Activated naive CD8-positive, alpha-beta T cell treated with anti-CD3 and anti-CD28 coated beads, Interleukin-2, amount 10 ng/mL, durations not matched to agents 7 days and 5 days (primary cell): ENCODE measurements at places on chromosomes 12 and 14.

- peak; percentile 91 for DNase-seq
Measured at GRCh38 chr14:20343092-20343861, at the start of gene PARP2. TSS of gene PARP2 (plus strand) at chr14:20343635. CDS start at chr14:20343642, 7 bp downstream.

- no peak for DNase-seq
Measured at GRCh38 chr14:74014299-74014698, 4.8 kb downstream of the ENTPD5 start.

GRCh38 chr12:64110864-64111263, 111.2 kb downstream of the KICS2 start:
- no peak for DNase-seq

GRCh38 chr14:66038618-66039017, 447.6 kb upstream of the CCDC196 start:
- no peak for DNase-seq

GRCh38 chr14:61104358-61104757, 123.3 kb downstream of the SLC38A6 start:
- no peak for DNase-seq

DNA sequence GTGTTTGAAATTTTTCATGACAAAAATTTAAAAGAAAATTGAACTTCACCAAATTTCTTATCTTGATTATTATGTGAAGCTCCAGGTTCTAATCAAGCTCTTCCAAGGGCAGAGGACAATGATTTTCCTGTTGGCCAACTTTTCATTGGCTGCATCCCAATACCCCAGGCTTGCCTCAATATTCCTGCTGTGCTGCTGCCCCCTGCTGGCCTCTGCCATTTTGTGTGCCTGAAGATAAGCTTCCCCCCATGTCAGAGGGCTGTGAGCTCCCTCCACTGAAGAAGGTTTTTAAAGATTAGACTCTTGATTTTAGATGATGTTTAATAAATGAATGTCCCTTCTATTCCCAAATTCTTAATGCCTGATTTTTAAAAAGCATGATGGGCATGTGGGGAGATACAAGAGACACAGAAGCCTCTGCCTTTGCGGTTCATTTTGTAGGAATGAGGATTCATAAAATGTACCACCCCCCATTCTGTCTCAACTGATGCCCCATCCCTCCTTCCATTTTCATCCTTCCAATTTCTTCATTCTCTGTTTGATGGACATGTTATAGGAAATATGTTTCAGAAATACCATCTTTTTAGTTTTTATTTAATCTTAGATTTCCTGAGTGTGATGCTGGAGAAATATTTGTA, 76.7 kb upstream of the RGS6 start:
- DNase-seq = peak; percentile 68

DNA sequence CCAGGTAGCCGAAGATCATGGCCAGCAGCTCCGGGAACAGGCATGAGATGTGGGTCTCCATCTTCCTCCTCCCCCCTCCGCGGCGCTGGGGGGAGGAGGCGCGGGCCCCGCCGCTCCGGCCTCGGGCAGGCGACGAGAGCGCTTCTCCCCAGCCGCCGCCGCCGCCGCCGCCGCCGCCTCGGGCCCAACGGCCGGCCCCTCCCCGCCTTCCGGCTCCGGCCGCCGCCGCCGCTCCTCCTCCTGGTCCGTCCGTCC, 448 bp downstream of the FBXL14 start:
- DNase-seq = no peak

GRCh38 chr12:12636641-12637040, 25.0 kb downstream of the CREBL2 start:
- DNase-seq = no peak

- no peak for DNase-seq
Measured at GRCh38 chr14:38442208-38442607, 186.3 kb upstream of the CLEC14A start.

DNA sequence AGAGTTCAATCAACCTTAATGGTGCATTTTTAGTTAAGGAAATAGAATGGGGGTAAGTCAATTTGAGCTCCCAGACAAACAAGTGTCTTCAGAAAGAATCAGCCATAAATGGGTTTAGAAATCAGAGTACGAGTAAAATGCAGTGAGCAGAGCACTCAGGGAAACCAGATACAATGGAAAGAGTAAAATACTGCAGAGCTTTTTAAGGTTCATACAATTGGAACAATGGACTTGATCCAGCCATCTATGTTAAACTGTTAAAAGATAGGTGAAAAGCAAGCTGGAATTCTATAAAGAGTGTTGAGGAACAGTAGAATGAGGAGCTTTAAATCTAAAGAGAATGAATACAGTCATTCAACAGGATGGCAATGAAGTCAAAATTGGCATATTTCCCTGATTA, 23.8 kb upstream of the PCNX4 start:
- no peak for DNase-seq

DNA sequence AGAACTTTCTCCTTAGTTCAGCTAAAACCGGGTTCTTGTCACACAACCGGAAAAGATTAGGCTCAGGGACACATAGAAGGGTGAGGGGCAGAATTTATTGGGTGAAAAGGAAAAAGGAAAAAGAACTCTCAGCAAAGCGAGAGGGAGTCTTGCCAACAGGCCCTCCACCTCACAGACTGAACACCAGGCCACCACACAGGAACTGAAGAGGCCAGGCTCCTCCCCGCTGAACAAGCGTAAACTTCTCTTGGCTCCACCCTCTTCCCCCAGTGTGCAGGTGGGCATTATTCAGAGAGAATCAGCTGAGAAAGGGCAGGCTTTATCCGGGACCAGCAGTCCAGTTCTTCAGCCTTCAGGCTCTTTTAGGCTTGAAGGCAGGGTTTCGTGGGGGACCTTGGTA, 125.6 kb upstream of the FGD4 start:
- peak; percentile 60 for DNase-seq

DNA sequence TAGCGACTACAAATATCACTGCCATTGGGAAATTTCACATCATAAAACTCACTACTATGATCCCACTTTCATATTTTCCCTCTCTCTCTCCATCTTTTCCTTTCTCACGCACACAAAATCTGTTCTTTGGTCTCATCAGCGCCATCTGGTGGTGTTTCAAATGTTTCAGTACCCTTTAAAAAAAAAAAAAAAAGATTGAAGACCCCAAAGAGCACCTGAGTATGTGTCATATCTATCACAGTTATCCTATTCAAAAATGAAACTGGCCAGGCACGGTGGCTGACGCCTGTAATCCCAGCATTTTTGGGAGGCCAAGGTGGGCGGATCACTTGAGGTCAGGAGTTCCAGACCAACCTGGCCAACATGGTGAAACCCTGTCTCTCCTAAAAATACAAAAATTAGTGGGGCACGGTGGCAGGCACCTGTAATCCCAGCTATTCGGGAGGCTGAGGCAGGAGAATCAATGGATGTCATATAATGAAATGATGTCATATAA, 72.4 kb downstream of the TTC9 start:
- DNase-seq = no peak

DNA sequence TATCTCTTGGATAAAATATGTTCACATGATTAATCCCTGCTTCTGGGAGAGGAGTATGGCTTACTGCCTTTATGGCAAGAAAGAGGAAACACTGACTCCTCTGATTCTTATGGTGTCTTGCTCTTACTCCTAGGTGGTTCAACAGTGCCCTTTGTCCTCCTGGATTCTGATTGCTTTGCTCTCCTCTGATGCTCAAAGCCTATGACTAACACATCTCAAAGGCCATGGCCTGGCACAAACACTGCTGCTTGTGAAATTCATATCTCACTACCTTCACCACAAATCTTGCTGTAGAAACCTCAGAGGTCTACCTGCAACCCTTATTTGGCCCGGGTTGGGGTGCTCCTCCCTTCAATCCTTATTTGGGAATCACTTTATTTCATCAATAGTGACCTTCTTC, 217.2 kb downstream of the C12orf50 start:
- DNase-seq = no peak

GRCh38 chr14:53042480-53042879, 91.6 kb upstream of the FERMT2 start:
- no peak for DNase-seq

GRCh38 chr12:42935756-42936155, 346.2 kb upstream of the PRICKLE1 start:
- DNase-seq = no peak

- DNase-seq = no peak
Measured at GRCh38 chr12:48903363-48903981, 21.8 kb downstream of the FKBP11 start.

GRCh38 chr14:31965071-31965734, 111.9 kb upstream of the ARHGAP5 start:
- DNase-seq = no peak

GRCh38 chr12:42444192-42444943, 118.4 kb downstream of the PPHLN1 start:
- DNase-seq = no peak

DNA sequence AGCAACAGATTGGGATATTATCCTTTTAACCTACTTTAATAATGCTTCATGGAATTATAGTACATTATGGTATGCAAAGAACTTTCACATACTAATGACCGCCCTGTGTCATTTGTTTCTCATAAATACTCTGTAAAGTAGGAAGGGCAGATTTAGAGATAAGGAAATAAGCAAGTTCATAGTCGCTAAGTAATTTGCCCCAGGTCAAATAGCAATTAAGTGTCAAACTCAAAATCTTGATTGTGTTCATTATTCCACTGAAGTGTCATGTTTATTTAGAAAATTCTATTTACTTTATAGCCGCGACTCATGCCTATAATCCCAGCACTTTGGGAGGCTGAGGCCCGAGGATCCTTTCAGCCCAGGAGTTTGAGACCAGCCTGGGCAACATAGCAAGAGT, 98.7 kb upstream of the ATF1 start:
- DNase-seq = no peak

- DNase-seq = no peak
Measured at GRCh38 chr12:92469837-92470236, 233.0 kb upstream of the PLEKHG7 start.

DNA sequence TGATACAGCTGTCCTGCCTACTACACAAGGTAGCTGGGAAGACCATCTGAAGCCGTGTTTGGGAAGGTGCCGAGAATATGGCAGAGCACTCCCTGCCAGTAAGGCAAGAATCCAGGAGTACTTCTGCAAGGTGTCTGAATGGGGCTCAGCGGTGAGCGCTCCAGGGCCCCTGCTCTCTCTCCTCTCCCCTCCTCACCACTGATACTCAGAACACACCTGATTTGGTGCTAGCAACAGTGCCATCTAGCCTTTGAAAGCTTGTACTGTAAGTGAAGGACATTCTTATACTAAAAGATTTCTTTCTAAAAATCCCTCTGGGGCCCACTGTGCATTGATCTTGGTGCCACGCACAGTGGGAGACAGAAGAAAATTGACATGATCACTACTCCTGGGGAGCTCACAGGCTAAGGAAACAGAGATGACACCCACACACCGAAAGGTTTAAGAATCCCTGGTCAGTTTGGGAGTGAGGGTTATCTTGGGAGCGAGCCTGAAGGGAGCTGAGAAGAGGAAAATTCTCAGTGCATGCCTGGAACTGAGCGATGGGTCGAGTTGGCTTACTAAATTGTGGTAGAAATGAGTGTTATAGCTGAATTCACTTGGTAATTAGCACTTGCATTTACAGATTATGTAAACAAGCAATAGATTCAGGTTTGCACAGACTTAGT, 216.9 kb downstream of the NTF3 start:
- DNase-seq = no peak
